Naive thymus-derived CD8-positive, alpha-beta T cell (primary cell): ENCODE measurements at places on chromosomes 1 and 21.

DNA sequence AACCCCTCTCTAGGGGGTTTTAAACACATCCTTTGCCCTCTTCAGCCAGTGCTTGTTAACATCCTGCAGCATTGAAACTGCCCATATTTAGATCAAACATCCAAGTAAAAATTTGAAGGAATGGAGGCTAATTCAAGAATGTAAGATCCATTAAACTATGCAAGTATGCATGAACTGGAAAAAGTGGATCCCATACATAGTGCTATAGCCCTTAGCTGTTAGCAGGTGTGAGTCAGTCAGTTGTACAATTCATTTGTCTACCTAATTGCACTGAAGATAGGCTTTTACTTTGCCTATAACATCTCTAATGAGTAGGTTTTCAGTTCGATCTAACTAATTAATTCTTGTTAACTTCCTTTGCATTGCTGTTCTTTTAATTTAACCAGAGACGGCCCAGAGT lies 270.9 kb downstream of the LMO4 start:
- no peak for DNase-seq

DNA sequence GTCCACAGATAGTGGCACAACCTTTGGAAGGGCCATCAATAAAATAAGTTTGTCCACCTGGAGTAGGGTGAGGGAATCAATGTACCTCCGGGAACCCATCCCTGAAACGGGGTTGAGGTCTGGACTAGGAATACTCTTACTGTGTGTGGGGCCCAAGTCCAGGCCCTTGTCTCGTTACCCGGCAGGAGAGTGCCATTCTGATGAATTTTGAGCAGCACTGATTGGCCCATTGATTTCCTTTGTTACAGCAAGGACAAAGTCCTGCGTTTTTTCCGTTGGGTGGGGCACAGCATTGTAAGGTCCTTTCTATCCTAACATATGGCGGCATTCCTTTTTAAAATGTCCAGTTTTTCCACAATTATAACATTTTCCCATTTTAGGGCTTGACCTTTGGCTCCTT lies 75.2 kb downstream of the AXDND1 start:
- no peak for DNase-seq

DNA sequence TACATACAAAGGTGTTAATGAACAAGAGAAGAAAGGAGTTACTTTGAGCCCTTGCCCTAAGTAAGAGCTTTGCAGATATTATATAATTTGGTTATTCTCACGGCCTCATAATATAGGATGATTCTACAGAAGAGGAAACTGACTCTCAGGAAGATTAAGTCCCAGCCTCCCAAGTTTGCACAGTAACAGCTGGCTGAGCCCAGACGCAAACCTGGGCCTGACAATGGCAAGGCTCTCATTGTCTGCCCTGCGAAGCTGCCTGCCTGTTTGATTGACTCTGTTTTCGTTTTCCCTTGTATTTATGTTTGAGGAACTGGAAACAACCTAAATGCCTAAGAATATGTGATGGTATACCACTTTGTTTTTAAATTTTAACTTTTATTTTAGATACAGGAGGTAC lies 76.2 kb upstream of the PGBD5 start:
- DNase-seq = no peak

GRCh38 chr1:20875198-20875973 lies 88.3 kb upstream of the HP1BP3 start:
- no peak for DNase-seq

DNA sequence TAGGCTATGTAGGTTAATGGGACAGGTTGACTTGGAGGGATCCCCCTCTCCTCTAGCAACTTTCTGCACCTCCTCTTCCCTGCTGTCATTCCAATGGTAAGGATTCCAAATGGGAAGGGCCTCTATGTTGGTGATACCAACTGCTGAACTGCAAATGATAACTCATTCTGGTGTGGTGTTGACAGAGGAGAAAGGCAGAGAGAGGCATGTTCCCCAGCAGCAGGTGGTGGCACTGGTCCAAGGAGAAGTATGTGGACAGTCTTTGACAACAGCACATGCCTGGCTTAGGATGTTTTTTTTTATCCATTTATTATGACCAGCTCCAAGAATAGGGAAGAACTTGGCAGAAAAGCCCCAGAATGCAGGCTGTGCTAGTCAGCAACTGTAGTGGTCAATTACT lies 19.6 kb upstream of the SPAG17 start:
- no peak for DNase-seq

- no peak for DNase-seq
These were observed 12.3 kb upstream of the LRRC8D start for GRCh38 chr1:89808441-89809117.

GRCh38 chr1:78490861-78491450 lies at the start of gene PTGFR:
TSS of gene PTGFR (plus strand) at chr1:78490974. CDS start at chr1:78492744, 1,770 bp downstream.
- no peak for DNase-seq

DNA sequence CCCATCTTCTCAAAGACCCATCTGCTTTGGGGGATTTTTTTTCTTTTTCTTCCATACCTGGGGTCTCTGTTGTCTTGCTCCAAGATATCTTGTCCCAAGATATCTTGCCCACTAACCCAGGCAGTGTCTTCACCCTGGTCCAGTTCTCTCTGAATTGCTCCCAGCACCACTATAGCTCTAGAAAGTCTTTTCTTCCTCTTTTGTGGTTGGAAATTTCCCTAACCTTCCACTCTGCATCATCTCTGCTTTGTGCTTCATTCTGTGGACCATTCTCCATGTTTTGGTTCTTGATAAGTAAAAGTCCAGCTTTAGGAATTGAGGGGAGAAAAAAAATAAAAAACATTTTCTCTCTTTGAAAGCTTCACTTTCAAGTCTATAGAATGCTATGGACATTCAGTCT lies 20.9 kb downstream of the STYXL2 start:
- DNase-seq = no peak

GRCh38 chr1:101739146-101739545 lies 257.6 kb downstream of the OLFM3 start:
- no peak for DNase-seq

GRCh38 chr1:241749945-241750695 lies 97.9 kb upstream of the EXO1 start:
- no peak for DNase-seq
